ENCODE measurements at places on chromosomes 16 and 17.

- DNase-seq: no peak
These were observed 339.7 kb downstream of the CA10 start for GRCh38 chr17:51818777-51819176.

DNA sequence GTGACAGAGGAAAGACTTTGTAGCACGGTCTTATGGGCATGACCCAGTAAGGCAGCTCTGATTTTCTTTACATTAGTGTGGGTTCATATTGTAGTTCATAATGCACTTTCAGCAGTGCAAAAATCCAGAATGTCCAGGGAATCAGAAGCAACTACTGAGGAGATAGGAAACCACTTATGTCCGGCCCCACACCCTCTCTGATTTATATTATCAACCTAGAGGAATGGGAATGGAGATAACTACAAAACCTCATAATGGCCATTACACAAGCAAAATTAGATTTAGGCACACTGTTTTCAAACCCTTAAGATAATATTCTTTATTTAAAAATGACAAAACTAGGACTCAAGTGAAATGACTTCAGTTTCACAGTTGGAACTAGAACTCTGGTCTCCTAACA lies 7.9 kb downstream of the MAP2K4 start:
- no peak for DNase-seq

- DNase-seq: no peak
These were observed 41.8 kb upstream of the SLC12A3 start for GRCh38 chr16:56823081-56823733.

- DNase-seq: no peak
These were observed 50.3 kb upstream of the BRD7 start for GRCh38 chr16:50419116-50419515.

Data from posterior cingulate gyrus (tissue), 11 donors.